ENCODE measurements at places on chromosomes 11 and 22.
A peak's percentile ranks its signal among the peaks of the same experiment; 100 is the strongest.

GRCh38 chr11:17263769-17264168 lies 12.8 kb upstream of the NUCB2 start:
- no peak for DNase-seq

GRCh38 chr11:35065566-35065965 lies 73.4 kb upstream of the CD44 start:
- no peak for DNase-seq

- peak; percentile 78 for DNase-seq
These were observed 10.4 kb upstream of the AHNAK start for GRCh38 chr11:62556875-62557631.

DNA sequence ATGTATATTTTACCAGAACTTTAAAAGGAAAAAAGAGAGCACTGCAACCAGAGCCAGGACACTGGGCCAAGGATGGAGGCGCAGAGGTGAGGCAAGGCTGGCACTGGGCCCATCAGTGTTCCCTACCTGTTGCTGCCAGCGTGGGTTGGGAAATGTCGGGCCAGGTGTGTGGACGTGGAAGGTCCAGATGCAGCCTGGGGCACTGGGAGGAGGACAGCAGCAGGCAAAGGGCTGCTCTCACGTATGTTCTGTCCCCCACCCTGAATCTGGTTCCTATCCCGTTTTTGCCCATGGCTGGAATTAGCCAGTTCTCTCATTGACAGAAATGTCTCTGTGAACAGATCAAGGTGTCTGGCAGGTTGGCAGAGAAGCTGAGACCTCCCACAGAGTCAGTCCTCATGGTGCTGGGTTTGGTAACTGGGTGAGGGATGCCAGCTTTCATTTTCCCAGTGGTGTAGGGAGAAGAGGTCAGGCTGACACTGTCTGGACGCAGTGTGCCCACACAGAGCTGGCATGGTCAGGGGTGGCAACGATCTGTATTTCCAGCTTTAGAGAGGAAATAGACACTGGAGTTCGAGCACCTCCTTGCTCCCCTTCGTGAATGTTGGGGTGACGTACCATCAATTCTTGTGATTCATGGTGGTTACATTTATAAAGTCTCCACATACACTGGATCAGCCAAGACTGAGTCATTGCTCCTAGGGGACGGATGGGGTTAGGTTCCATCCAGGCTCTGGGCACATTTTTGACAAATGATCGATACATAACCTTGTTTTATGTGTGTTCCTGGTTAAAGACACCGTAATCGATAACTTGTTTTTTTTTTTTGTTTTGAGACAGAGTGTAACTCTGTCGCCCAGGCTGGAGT lies 4.3 kb upstream of the PNPLA3 start:
- no peak for DNase-seq

GRCh38 chr22:40410731-40411505 lies 40.5 kb downstream of the SGSM3 start:
- no peak for DNase-seq

GRCh38 chr11:66547662-66548009 lies 933 bp downstream of the ACTN3 start:
- no peak for DNase-seq

GRCh38 chr11:108543316-108543964 lies 45.3 kb upstream of the POGLUT3 start:
- DNase-seq = no peak

DNA sequence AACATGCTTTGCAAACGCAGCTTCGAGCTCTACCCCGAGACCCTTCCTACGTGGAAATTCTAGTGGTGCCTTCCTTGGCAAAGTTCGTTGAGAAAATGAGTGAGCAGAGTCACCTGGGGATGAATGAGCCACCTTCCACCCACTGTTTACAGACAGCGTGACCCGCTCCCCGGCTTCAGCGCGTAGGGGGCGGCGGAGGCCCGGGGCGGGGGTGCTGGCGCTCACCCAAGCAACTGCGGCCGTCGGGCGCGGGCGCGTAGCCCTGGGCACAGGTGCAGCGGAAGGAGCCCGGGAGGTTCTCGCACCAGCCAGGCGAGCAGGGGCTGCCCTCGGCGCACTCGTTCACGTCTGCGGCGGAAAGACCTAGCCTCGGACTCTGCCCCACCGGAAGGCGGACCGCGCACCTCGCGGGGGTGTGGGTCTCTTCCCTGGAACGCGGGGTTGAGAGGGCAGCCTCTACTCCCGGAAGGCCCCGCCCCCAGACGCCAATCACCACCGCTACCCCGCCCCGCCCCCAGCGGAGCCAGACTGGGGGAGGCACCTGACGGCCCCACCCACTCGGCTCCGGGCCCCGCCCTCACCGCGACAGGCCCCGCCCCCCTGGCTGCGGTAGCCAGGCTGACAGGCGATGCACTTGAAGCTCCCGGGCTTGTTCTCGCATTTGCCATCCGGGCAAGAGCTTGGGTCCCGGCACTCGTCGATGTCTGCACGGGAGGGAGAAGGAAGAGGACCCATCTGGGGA lies 11.8 kb downstream of the LTBP3 start:
- peak; percentile 91 for DNase-seq
